ENCODE measurements at places on chromosomes 7 and 10.
A peak's percentile ranks its signal among the peaks of the same experiment; 100 is the strongest.

DNA sequence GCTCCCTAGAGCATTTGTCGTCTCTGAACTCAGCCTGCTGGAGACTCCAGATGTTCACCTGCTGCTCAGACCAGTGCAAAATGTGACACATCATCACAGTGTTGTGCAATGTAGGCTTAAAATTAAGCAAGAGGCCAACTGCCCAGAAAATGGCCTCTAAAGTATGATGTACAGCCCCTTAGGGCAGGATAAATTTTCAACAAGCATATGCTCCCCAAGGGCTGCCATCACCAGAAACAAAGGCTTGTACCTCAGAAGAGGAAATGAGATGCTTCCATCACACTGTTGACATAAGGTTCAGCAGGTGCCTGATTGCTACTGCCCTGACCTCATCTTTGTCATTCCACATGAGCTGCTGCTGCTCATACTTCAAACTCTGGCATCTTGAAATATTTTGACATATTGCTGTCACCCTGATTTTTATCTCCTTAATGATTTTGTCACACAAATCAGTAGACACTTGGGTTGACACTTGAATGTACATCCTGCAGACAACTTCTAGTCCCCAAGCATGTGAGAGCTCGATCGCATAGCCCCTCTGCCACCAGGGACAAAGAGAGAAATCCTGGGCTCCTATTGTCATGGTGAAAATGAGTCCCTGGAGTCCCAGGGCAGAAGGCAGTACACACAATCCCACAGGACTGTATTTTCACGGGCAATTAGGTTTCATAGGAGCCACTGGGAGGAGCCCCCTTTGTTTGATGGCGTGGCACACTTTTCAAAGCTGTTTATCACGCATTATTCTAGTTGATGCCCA, 219.7 kb upstream of the STK17A start:
- DNase-seq, result peak; percentile 5

DNA sequence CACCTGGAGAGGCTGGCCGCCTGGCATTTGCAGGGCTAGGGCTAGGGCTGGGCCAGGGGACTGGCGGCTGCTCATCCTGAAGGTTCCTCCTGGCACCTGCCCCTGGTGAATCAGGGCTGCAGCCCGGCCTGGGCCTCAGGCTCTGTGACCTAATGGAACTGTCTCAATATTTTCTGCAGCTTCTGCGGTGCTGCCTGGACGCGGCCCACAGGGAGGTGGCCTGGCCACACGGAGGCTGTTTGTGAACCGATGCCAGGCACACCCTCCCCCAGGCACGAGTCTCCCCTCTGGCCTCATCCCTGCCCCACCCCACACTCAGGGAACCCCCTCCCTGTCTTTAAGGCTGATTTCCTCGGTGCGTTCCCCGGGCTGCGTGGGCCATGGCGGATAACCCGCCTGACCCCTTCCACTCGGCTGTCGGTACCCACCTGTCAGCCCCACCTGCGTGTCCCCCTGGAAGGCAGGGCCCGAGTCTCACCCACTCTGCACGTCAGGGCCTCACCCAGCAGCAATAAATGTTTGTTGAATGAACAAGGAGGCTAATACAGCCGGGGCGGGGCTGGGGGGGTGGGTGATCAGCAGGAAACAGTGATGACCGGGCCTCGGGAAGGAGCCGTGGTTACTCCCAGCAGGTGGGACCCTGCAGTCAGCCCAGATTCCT, 54.5 kb upstream of the DNAJB6 start:
- DNase-seq, result peak; percentile 76

DNA sequence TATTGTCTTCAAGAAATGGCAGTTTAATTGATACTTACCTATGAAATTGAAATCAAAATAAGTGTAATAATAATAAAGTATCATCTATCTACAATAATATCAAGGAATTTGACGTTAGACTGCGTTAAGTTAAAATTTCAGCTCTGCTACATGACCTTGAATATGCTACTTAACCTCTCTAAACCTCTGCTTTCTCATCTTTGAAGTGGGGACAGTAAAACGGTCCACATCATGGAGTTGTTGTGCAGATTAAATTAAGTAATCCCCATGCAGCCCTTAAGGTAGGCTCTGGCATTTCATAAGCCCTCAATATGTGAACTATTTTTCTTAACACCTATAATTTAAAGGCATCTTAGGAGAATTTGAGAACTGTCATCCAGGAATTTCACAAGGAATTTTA, 252.4 kb upstream of the PHF14 start:
- DNase-seq, result no peak

DNA sequence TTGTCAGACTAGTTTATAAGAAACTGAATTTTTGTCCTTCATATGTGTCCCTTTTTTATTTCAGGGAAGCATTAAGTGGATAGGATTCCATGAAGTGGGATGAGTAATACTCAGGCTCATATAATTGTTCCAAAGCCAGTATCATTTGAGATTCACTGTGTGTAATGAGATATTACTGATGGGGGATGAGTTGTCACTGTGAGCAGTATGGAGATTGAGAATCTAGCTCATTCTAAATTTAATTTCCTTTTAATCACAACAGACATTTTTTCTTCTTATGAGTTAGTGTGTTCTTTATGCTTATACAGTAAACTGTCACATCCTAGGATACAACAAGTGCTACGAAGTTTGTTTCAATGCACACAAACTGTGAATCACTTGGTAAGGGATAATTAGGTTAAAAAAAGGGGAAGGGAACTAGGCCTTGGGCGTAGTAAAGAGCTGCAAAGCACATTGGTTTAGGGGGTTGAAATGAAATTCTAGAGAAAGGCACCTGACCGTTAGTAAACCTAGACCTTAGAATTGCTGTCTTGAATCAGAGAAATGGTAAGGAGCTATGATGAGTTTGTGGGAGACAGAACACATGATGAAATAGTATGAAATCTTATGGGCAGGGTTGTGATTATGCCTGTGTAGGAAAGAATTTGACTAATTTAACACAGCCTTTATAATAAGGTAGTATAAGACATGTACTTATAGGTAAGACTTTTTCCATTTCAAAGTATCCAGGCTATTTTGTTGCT, 153.4 kb downstream of the MLLT10 start:
- DNase-seq, result no peak

GRCh38 chr7:111727905-111728634, 165.8 kb upstream of the IMMP2L start:
- no peak for DNase-seq

- no peak for DNase-seq
Measured at GRCh38 chr10:29622382-29622922, 12.3 kb downstream of the SVIL start.

DNA sequence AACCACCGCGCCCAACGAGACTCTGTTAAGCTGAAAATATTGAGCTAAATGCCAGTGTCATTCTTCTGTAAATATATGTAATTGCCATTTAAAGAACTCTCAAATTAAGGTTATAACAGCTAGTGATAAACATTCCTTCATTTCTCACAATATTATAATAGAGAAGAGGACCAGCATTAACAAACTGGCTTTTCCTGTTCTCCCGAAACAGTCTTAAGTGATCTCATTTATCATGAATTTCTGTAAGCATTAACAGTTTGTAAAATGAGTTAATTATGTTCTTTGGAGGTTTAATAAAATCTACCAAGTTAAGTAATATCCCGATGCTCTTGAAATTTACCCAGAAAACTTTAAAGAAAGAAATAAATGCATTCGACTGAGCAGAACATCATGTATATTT, 352.8 kb downstream of the KCNMA1 start:
- DNase-seq, result peak; percentile 69

DNA sequence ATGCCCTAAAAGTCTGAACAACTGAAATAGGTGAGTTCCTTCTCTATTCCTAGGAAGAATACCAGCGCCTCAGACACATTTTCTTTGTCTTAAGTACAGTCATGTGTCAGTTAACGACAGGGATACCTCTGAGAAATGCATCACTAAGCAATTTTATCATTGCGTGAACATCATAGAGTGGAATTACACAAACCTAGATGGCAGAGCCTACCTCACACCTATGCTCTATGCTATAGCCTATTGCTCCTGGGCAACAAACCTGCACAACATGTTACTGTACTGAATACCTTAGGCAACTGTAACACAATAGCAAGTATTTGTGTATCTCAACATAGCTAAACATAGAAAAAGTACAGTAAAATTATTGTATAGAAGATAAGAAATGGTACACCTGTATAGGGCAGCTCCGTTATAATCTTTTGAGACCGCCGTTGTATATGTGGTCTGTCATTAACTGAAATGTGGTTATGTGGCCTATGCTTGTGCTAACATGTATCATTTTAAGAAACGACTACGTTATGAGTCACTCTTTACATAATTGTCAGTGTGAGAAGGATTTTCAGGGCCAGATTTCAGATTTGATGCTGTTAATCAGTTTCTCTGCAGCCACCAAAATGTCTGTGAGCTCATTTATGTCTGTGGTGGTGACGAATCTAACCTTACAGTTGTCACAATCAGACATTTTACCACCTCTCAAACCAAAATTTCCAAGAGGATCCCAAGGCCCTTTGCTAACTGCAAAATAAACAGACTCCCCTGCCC, 66.1 kb upstream of the STK17A start:
- DNase-seq, result no peak

GRCh38 chr10:71819441-71819861, 31.6 kb downstream of the PSAP start:
- no peak for DNase-seq

GRCh38 chr7:143512488-143513340, 35.0 kb downstream of the TAS2R41 start:
- no peak for DNase-seq

GRCh38 chr10:75398692-75399460, 2.7 kb downstream of the ZNF503 start:
- DNase-seq, result no peak

DNA sequence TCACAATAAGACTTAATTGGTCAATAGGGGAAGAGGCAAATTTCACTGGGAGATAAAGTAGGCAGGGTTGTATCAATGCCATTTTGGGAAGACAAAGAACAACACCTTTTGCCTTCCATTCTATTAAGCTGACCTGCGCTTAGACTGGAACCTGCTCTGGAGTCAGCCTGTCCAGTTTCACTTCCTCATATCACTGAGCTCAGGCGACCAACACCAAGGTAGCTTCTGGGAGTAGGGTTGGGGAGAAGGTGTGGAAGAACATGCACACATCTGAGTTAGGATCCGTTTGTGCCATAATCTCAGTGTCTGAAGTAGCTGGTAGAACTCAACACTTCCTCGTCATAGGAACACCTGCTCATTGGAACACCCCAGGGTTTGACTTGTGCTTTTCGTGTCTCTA, 527.4 kb upstream of the IGFBP3 start:
- DNase-seq, result no peak

GRCh38 chr10:102815790-102816549, 21.2 kb downstream of the CYP17A1 start:
- no peak for DNase-seq

DNA sequence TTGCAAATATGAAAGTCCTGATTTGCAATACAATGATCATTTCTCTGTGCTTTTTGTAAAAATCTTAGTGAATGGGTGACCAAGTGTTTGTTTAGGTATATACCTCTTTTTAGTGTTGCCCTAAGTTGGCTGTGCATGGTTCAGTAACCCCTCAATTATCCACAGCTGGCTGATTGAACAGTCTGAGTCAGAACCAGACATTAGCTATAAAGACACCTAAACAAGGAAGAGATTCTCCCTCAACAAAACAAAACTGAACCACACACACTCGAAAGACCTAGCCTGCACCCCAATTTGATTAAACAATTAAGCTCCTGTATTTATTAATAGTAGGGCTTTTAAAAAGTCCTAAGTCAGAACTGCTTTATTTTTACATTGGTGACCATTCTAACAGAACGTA, 2.8 kb downstream of the RSBN1L start:
- DNase-seq, result peak; percentile 49

- DNase-seq, result no peak
Measured at GRCh38 chr10:58415757-58416156, 30.5 kb downstream of the TFAM start.

DNA sequence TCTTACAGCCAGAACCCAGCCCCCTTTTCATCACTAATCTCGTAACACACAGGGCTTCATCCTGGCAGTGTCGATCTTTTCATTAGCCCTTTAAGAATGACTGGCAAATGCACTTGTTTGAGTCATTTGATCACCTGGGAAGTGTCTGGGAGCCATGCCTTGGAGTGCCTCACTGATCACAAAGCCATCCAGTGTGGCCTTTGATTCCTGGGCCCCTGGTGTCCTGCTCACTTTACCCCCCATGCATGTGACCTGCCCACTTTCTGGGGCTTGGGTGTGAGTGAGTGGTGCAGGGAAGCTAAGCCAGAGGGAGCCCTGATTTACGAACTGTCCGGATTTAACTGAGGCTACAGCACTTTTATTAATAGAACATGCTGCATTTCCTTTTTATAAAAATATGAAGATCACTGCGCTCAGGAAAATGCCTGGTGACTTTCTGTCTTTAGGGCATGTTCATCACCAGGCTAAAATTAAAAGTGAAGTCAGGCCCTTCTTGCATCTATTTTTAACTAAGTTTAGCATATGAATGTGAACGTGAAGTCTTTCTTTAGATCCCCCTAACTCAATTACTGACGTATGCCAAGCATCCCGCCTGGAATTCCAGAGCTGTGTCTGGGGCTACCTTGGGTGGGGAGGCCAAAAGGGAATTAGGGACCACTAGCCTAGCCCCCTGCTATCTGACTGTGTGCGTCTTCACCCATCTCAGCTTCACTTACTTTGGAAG, 23.6 kb downstream of the RBM20 start:
- no peak for DNase-seq

GRCh38 chr7:111933609-111934008, 272.6 kb downstream of the DOCK4 start:
- DNase-seq, result no peak

GRCh38 chr10:6382081-6382480, 179.3 kb downstream of the PFKFB3 start:
- no peak for DNase-seq

DNA sequence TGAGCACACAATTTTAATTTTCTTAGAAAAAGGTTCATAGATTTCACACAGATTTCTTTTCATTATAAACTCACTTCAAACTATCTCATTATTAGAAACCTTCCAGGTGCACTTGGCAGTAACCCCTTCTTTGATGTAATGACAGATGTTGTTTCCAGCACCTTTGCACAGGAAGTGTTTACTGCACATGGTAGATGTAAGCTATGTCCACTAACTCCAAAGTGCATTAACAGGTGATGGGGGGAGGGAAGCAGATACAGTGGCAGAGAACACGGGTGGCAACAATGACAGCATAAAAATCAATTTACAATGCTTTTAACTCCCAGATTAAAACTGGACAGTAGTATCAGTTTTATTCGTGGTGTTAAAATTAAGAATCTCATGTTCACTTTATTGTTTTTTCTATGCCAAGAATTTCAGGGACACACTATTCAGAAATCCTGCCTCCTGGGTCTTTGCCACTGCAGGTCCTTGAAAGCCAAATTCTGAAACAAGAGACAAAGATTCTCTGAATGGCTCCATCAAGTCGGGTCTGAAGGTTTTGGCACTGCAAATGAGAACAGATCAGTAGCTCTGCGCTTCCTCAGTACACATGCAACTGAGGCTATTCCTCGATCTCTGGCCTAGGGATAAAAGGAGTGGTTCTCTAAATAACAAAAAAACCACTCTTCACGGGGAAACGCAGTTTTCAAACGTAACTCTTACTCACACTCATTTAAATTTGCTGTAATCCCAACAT, 187.7 kb downstream of the JAZF1 start:
- DNase-seq, result no peak
